ENCODE measurements at places on chromosomes 12 and 14.

DNA sequence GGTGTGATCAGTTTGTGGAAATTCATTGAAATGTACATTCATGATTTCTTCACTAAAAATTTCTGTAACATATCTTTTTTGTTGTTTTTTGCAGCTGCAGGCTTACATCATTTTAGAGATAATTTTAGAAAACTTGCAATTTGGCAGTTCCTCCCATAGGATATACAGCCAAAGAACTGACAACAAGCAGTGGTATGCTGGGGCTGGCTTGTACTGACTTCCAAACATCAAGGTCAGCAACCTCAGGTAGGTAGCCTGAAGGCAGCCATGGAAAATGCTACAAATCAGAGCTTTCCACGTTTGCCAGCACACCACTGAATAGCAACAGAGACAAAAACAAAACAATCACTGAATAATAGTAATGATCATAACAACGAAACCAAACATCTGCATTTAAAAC is 21.2 kb downstream of the TRIM9 start:
- DNase-seq, result no peak

DNA sequence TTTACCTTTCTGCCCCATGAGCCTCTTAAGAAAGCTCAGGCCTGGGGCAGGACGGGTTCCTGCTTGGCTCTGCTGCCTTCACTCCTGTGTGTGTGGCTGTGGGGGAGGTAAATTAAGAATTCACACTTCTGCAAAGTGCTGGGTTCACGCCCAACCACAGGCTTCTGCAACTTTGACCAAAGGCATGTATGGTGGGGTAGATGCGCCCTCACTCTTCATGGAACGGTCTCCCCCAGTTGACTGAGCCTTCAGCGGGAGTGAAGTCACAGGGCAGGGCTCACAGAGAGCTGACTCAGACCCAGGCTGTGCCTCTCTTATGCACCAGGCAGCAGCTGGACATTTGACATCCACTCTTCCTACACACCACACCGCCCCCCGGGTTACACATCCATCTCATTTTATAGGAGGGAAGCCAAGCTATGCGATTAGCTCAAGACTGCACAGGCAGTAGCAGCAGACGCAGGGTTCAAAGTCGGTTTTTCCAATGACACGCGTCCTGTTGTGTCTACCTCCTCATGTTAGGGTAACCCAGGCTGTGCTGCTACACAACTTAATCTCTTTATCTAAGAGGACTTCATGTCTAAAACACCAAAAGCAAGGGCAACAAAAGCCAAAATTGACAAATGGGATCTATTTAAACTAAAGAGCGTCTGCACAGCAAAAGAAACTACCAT is 15.4 kb upstream of the BCL11B start:
- no peak for DNase-seq

DNA sequence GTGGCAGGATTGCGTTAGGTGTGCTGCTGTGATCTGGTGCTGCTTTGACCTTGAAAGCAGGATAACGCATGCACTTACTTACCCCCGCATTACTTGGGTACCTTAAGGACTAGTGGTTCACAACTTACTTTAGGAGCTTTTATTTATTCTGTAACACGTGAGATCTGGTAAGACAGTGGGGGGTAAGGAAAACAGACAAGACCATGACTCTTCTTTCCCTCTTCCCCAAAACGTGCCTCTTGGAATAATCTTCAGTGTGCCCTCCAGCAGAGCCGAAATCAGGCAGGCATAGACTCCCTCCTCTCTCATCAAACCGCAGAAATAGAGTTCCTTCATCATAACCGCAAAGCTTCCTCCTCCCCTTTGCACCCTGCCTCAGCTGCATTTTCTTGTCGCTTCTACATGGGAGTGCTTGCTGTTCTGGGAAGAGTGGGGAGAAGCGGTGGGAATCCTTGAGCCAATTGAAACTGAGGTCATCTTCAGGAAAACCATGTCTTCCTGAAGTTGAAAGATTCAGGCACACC is 43.4 kb downstream of the RAD52 start:
- no peak for DNase-seq

- no peak for DNase-seq
Observed at GRCh38 chr12:10101042-10101579, 2.3 kb upstream of the CLEC1A start.

GRCh38 chr14:94127330-94127729 is 2.1 kb downstream of the IFI27L2 start:
- no peak for DNase-seq

- DNase-seq, result no peak
Observed at GRCh38 chr12:116689979-116690744, 47.7 kb downstream of the SPRING1 start.

GRCh38 chr12:131547555-131547954 is 163.3 kb upstream of the SFSWAP start:
- DNase-seq, result no peak

- DNase-seq, result no peak
Observed at GRCh38 chr14:96658611-96659010, 138.6 kb upstream of the VRK1 start.

DNA sequence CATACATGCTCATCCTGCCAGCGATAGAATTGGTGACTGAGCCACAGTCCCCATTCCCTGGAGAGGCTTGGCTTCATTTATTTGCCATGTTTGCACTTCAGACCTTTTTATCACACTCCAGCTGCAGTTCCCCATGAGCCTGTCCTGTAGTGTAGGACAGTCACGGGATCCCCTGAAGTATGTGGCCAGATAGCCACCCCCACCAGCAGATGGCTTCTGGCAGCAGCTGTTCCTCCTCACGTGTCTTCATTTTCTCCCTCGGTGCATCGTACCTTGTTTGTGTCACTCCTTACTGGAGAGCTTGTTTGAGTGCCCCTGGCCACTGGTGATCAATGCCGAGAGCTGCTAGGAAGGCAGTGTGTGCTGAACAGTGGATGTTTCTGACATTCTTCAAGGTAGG is 40.2 kb downstream of the UBE3B start:
- no peak for DNase-seq

All from stimulated activated CD4-positive, alpha-beta T cell treated with anti-CD3 and anti-CD28 coated beads, Interleukin-12 subunit alpha, Interleukin-12 subunit beta, amount 100 ng/mL, for 48 hours (primary cell).